Gastrocnemius medialis (tissue), 4 donors: ENCODE measurements at places on chromosomes 16 and 17. TPM values are rescaled to one million over a fixed set of nuclear protein-coding genes. Genes with fewer than 3 reads are reported as not detected.

DNA sequence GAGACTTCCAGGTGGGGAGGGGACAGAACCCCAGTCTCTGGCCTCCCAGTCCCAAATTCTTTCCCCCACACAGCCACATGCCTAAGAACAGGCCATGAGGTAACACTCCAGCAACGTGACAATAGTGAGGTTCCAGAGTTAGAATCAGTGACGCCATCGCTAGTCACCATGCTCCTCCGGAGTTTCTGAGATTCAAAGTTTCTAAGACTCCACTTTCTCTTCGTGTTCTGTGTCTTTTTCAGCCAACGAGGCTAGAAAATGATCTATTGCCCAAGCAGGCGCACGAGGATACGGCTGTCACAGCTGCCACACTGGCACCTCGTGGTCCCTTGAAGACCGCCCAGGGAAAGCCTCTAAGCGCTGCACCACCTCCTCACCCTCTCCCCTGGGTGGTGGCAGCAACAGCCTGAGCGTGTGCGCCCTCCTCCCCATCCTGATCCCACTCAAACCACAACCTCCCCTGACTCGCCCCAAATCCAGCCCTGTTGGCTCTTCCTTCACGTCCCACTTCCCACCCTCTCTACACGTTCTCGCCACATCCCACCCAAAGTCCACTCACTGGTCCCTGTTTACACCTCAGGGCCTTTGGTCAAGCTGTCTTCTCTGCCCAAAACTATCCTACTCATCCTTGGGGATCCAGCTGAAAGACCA, 1.0 kb downstream of the MCRIP1 start:
- no peaks in the 10 kb centered on the region for H3K36me3 ChIP-seq
- no peaks in the 10 kb centered on the region for H3K27me3 ChIP-seq
- H3K4me1 ChIP-seq, result peaks cover 23% of the 10 kb centered on the region
- peak; percentile 83 for DNase-seq
- H3K4me3 ChIP-seq, result peak overlapping the region; percentile 95

- H3K36me3 ChIP-seq, result no peaks in the 10 kb centered on the region
- DNase-seq, result no peak
- H3K4me1 ChIP-seq, result no peaks in the 10 kb centered on the region
- H3K27ac ChIP-seq, result no peak within 1 kb of the TSS
These were observed at the start of gene KRTAP3-3 for GRCh38 chr17:40993839-40994238. Gene KRTAP3-3, minus strand, starts transcription at chr17:40994164. Its CDS starts 67 bp downstream, at chr17:40994097.

DNA sequence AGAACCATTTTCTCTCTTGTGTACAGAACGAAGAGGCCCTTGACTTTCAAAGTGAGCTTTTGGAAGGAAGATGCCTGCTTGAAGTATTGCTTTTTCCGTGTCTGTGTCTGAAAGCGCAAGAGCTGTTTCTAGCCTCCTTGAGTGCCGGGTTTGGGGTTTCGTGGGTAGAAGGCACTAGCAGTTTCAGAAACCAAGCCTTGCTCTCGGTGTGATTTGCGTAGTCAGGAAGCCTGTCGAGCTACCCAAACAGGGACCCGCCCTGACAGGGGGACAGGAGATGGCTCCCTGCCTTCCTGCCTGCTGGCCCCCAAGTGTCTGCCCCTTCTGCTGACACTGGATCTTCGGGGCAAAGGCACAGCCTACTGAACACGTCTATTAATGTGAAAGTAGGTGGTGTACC, 322.0 kb downstream of the MAF start:
- no peaks in the 10 kb centered on the region for H3K4me1 ChIP-seq
- no peaks in the 10 kb centered on the region for H3K27me3 ChIP-seq
- no peak overlapping the region for H3K4me3 ChIP-seq
- H3K36me3 ChIP-seq, result no peaks in the 10 kb centered on the region

GRCh38 chr17:83052241-83052564, 27.2 kb upstream of the METRNL start:
- peaks cover 17% of the 10 kb centered on the region for H3K4me1 ChIP-seq
- H3K36me3 ChIP-seq, result no peaks in the 10 kb centered on the region
- no peak for DNase-seq
- peak overlapping the region; percentile 64 for H3K4me3 ChIP-seq
- peak overlapping the region; percentile 89 for H3K27ac ChIP-seq

GRCh38 chr16:24820522-24820921, 25.2 kb upstream of the SLC5A11 start:
- no peak for DNase-seq
- no peaks in the 10 kb centered on the region for H3K4me1 ChIP-seq
- no peak overlapping the region for H3K4me3 ChIP-seq
- peaks cover 96% of the 10 kb centered on the region for H3K36me3 ChIP-seq
- H3K27me3 ChIP-seq, result no peaks in the 10 kb centered on the region

- no peaks in the 10 kb centered on the region for H3K27me3 ChIP-seq
- peaks cover 17% of the 10 kb centered on the region for H3K4me1 ChIP-seq
- DNase-seq, result no peak
- no peaks in the 10 kb centered on the region for H3K36me3 ChIP-seq
- no peak overlapping the region for H3K27ac ChIP-seq
These were observed 4.0 kb downstream of the MYBBP1A start for GRCh38 chr17:4551141-4551540.

- no peaks in the 10 kb centered on the region for H3K27me3 ChIP-seq
- H3K36me3 ChIP-seq, result no peaks in the 10 kb centered on the region
- peak within 1 kb of the TSS; percentile 16 for H3K27ac ChIP-seq
- DNase-seq, result peak; percentile 24
- no peak within 1 kb of the TSS for H3K4me3 ChIP-seq
- H3K4me1 ChIP-seq, result no peaks in the 10 kb centered on the region
These were observed at the start of gene MILR1 for GRCh38 chr17:64448665-64449512. Gene MILR1, plus strand, starts transcription at chr17:64449115. Its CDS starts 54 bp downstream, at chr17:64449169.

- H3K27ac ChIP-seq, result no peak overlapping the region
- H3K4me3 ChIP-seq, result no peak overlapping the region
- DNase-seq, result no peak
- H3K27me3 ChIP-seq, result peaks cover 58% of the 10 kb centered on the region
- H3K4me1 ChIP-seq, result no peaks in the 10 kb centered on the region
These were observed 26.3 kb upstream of the MGAT5B start for GRCh38 chr17:76841776-76842405.

- H3K36me3 ChIP-seq, result no peaks in the 10 kb centered on the region
- peak overlapping the region; percentile 83 for H3K27ac ChIP-seq
- no peak for DNase-seq
- no peak overlapping the region for H3K4me3 ChIP-seq
These were observed 16.3 kb downstream of the TNRC6A start for GRCh38 chr16:24745791-24746190.

Gene TP53I13
- total RNA-seq, result 50.2 TPM

Gene KRTAP2-3
- total RNA-seq, result not detected

Gene CCP110
- 8.8 TPM for total RNA-seq

Gene SHISA6
- 0.46 TPM for total RNA-seq
